MM.1S (cell line): ENCODE measurements at places on chromosomes 4 and X.
A peak's percentile ranks its signal among the peaks of the same experiment; 100 is the strongest.

DNA sequence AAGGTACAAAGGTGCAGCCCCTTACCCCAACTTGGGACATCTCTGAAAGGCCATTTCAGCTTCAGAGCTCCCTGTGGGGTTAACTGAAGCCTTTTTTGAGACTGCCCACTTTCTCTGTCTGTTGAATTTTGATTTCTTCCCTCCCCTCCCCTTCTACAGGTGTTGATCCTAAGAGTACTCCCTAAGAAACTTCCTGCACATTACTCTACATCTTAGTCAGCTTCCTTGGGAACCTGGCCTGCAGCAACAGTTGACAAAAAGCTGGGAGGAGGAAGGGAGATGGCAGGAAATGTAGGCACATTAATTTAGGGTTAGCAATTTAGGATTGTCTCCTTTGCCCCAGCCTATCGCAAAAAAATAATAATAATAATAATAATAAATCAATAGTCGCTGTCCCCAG is 1.2 kb upstream of the IDS start:
- no peak for DNase-seq

DNA sequence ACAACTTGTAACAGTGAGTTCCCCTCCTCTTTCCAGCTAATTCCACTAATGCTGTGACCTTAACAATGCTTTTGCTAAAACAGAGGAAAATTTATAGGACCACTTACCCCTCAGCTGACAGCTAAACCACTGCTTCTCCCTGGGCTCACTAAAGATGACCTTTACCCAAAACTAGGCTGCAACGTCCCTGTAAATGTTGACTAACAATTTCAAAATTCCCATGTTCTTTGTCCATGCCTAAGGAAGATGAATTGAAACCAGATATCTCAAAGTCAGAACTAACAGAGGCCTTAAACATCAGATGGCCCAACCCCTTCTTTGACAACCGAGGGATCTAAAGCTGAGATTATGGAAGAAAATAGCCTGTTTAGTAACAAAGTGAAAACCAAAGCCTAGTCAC is 32.5 kb downstream of the AFAP1 start:
- DNase-seq: no peak

DNA sequence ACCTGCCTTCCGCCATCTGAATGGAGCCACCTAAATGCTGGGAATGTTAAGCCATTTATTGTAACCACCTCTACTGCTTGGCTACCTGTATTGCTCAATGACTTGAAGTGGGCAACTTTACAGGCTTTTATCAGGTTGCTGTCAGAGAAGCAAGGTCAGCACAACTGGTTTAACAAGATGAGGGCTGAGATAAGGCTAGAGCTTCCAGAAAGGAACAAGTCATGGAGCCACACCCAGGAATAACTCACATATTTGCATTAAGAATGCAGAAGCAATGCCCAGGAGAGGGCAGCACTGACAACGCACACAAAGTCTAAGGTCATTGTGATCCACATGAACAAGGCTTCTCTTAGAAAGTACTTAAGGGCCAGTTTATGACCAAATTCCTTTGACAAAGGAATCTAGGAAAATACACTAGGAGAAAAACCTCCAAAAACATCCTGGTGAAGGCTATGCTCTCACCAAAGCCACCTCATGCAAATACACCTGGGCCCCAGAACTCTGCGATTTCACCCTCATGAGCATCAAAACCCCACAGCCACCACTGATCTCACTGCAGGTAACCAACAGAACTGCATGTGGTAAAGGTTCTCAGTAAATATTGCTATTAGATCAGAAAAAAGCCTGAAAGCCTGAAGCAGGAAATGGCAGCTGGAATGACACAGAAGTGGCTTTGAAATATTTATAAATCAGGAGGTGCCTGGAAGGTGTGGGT is 15.0 kb upstream of the STS start:
- DNase-seq: no peak

DNA sequence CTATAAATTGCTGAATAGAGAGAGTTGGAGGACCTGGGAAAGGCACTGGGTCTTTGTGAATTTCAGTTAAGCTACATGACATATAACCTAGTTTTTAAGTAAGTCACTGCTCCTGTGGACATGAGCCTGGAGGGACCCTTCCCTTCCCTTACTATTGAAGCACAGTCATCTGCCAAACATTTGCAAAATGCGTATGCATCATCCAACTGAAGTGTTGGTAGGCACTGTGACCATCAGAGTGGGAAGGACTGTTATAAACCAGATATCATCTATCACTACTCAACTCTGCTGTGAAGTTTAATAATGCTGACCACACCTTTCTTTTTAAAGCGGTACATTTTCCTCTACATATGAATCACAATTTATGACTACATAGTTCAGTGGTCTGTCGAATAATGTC is 5.2 kb downstream of the GABRA3 start:
- DNase-seq: no peak

DNA sequence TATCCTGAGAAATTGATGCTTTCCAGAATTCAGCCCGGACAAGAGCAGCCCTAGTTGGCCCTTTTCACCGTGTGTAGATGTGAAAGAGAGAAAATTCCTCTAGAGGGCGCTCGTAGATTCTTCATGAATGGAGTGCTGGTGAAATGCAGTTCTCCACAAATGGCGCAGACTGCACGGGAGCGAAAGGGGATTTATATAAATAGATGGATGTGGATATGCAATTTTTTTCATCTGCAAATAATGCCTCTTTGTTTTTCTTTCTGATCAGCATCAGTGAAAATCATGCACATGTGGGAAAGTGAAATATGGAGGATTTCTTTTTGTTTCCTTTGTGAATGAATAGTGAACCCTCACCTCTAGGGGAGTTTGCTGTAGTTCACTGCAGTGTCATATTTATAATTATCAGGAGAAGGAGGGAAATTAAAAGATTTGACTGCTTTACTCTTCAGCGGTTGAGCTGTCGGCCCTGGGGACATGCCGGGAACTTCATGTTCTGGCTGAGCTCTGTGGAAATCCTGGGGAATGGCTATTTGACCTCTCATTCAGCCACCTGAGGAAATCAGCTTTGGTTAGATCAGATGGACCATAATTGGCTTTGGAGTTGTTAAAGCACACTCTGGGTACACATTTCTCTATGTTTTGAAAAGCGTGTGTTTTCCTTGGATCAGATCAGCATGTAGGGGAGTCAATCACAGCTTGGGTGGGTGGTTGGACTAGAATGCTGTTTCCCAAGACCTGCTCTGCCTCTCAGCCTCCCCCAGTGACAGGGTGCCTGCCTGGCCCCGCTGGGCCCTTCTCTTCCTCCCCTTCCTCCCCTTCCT is 115.0 kb upstream of the SHISA3 start:
- DNase-seq: peak; percentile 72

GRCh38 chr4:185797018-185797417 is 15.0 kb downstream of the SORBS2 start:
- no peak for DNase-seq

GRCh38 chr4:68724426-68724825 is 54.0 kb upstream of the UGT2B15 start:
- no peak for DNase-seq

DNA sequence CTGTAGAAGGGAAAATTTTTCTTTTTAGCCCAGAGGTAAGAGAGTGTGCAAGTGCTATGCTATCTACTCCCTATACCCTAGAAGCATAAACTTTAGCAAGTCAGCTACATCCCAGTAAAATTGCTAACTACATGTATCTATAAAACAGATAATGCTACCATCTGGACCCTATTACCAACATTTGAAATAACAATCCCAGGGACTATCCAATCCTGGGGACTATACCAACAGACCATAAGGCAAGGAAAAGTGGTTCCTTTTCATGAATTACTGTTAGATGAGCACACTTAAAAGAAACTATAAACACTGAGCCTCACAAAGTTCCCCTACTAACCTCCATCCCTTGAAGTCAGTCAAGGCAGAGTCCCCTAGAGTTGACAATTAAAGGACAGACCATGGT is 213.6 kb upstream of the VEGFC start:
- DNase-seq: no peak

GRCh38 chr4:109942292-109942926 is 29.7 kb downstream of the EGF start:
- DNase-seq: no peak

DNA sequence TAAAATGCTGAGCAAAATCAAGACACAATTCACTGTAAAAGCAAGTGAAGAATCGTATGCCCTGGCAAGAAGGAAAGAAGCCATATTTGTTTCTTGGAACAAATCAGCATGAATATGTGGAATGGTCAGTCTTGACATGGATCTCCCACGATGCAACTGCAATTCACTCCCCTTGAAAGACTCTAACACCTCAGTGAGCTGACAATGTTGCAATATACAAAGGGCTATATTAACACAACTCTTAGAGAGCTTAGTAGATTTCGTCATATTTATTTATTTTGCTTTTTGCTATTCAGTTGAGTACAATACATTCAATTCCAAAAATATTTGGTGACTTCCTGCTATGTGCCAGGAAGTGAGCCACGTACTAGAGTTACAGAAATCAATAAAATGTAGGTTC is 14.7 kb downstream of the OR13H1 start:
- no peak for DNase-seq

DNA sequence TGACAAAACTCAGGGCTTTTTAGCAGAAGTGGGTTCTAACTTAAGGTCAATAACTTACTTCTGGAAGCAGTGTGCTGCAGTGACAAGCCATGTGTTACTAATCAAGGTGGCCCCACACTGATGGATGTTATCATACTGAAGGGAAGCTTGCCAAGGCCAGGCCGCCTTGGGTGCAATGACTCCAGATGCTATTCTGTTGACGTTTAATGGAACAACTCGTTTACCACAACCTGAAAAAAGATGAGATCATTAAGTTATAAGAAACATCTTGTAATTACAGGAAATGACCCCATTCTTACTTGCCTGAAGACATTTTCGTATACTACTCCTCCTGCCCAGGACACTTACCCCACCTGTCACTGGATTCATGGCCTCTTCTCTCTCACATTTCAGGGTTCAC is 38.9 kb upstream of the TMPRSS11D start:
- no peak for DNase-seq

GRCh38 chrX:152638443-152638904 is 779 bp downstream of the GABRQ start:
- no peak for DNase-seq

DNA sequence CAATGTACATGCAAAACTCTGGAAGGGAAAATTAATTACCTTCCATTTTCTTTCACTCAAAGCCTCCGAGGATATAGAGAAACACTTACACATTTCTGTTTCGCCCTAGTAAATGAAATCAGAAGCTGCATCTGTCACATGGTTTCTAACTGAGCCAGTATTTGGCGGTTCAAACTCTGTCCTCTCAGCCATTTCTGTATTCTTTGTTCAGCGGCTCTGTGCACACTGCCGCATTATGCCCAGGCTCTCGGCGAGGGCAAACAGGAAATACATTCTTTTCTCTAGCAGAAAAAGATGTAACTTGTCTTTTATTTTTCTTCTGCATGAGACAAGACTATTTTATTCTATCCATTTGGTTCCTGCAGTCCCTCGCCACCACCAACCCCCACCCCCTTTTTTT is 71.4 kb upstream of the GPM6B start:
- no peak for DNase-seq

- DNase-seq: no peak
These were observed 103.8 kb downstream of the USP46 start for GRCh38 chr4:52555356-52555716.

DNA sequence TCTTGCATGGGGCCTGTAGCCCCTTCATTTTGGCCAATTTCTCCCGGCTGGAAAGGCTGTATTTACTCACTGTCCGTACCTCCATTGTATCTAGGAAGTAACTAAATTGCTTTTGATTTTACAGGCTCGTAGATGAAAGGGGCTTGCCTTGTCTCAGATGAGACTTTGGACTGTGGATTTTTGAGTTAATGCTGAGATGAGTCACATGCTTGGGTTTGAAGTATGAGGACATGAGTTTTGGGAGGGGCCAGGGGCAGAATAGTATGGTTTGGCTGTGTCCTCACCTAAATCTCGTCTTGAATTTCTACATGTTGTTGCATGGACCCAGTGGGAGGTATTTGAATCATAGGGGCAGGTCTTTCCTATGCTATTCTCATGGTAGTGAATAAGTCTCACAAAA is 407.6 kb upstream of the NDST3 start:
- no peak for DNase-seq

GRCh38 chrX:104662694-104663093 is 96.7 kb downstream of the IL1RAPL2 start:
- no peak for DNase-seq

GRCh38 chrX:5829469-5829868 is 399.2 kb downstream of the NLGN4X start:
- no peak for DNase-seq

GRCh38 chr4:123699880-123700771 is 303.5 kb downstream of the SPRY1 start:
- no peak for DNase-seq

DNA sequence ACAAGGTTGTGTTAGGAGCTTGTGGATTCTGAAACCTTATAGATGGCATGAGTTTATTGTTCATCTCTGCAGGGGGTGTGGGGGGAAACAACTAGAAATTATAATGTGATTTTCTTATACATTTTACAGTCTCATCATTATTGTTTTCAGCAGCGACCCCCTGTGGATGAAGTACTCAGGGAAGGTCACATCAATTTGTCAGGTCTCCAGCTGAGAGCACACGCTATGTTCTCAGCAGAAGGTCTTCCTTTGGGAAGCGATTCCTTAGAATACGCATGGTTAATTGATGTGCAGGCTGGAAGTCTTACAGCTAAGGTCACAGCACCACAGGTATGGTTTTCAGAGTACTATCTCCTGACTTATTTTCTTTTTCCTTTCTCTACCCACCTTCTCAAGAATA is 72.2 kb downstream of the BLTP1 start:
- peak; percentile 9 for DNase-seq

DNA sequence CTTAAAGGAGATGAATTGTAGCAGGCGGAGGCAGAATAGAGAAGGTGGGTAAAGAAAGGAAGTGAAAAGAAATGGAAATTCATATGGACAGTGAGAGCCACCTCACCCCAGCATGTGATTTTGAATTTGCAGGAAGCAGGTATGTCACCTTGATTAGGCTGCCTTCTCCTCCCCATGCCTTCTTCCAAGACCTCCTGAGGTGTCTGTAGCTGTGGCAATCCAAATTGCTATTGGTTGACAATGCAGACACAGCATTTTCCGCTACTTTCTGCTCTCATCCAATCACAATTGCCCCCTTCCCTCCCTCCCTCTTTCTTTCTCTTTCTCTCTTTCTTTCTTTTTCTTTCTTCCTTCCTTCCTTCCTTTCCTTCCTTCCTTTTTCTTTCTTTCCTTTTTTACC is 38.5 kb downstream of the RAB33B start:
- DNase-seq: no peak

- no peak for DNase-seq
These were observed 84.3 kb upstream of the CLDN34 start for GRCh38 chrX:9882669-9883446.

GRCh38 chr4:2753436-2753835 is 2.7 kb downstream of the TNIP2 start:
- no peak for DNase-seq
